ENCODE measurements at places on chromosomes 5 and 9.

DNA sequence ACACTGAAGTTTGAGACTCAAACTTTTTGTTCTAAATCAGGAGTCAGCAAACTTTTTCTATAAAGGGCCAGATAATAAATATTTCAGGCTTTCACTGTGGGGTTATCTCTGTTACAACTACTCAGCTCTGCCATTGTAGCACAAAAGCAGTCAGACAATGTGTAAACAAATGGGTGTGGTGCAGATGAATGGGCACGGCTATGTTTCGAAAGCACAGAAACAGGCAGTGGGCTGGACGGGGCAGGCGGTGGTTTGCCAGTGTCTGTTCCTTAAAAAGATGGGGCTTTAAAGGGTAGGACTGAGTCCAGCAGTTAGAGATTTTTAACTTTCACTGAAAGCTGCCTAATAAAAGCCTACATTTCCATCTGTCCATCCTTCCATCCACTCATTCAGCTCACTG lies 48.9 kb downstream of the PFDN1 start:
- DNase-seq, result no peak

DNA sequence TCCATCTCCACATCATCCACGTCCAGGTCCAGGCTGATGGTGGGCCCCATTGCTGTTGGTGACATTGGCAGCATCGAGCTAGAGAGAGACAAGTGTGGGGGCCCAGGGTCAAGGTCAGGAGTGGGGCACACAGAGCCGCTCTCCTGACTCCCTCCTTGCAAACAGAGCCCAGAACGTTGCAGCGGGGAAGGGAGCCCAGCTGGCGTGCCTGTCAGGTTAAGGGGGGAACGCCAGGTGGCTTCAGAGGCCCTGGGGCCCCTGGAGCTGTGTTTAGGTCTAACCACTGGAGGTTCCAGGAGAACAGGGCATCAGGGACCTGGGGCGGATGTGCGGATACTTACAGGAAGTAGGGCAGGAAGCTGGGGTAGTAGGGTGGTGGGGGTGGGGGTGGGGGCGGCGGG lies 7.5 kb downstream of the RNF44 start:
- DNase-seq, result no peak

- DNase-seq, result no peak
Observed at GRCh38 chr5:93599001-93599379, 16.0 kb downstream of the NR2F1 start.

GRCh38 chr5:4513381-4513780 lies 626.7 kb upstream of the ADAMTS16 start:
- DNase-seq, result no peak
